ENCODE measurements at places on chromosomes 12 and 14.

DNA sequence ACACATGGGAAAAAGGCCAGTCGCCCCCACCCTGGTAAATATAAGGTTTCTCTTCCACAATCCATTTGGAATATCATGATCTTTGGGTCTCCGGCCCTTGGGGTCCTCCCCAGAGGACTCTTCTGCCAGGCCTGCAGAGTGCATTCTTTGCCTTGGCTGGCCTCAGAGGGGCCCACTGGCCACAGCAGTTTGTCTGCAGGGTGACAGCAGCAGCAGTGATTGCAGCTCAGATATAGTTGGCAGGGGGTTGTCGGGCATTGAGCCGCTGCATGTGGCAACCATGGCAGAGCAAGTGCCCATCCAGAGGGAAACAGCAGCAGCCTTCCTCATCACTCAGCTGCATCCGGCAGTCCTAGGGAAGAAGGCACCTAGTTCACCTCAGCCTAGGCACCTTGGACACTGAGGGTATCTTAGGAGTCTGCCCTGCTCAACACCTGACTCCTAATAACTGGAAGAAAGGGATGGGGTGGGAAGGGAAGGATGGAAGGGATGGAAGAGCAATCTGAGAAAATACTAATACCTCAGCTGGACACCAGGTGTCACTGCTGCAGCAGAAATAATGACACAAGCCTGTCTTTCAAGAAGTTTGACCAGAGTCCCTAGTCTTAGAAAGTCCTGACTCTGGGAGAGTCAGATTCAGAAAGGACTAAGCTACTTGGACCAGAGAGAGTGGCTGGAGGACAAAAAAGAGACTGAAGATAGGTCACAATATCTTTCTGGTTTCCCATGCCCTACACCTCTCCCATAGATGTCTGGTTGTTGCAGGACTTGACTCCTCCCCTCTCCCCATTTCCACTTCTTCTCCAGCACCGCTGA is 8.9 kb downstream of the AJUBA start:
- no peak for DNase-seq

GRCh38 chr12:128091951-128092382 is 175.0 kb upstream of the TMEM132C start:
- no peak for DNase-seq

- peak; percentile 10 for DNase-seq
Observed at GRCh38 chr14:61695695-61696527, 598 bp downstream of the HIF1A start.

- no peak for DNase-seq
Observed at GRCh38 chr12:120962532-120963020, 15.8 kb upstream of the HNF1A start.

GRCh38 chr12:81705586-81705985 is 53.6 kb downstream of the PPFIA2 start:
- no peak for DNase-seq

GRCh38 chr14:68977180-68977717 is 1.9 kb downstream of the ACTN1 start:
- no peak for DNase-seq

GRCh38 chr12:90940872-90941499 is 14.0 kb downstream of the CCER1 start:
- DNase-seq = no peak

DNA sequence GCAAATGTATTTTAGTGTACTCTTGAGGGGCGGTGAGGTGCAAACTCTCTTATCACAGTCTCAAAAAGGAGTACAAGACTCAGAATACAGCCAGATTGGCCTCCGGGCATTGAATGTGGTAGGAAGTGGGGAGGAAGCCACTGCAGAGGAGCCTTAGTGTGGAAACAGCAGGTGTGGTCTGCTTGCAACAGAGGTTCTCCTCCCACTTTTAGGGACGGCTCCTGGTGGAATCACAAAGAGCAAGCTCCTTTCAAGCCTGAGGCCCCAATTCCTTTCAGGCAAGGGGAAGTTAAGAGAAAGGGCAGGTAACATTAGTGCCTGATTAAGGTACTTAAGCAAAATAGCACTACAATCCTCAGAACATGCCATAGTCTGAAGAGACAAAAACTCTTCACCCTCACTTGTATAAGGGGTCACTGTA is 23.7 kb upstream of the SLC2A3 start:
- DNase-seq = no peak

GRCh38 chr14:51392416-51392815 is 152.4 kb downstream of the TMX1 start:
- DNase-seq = no peak

DNA sequence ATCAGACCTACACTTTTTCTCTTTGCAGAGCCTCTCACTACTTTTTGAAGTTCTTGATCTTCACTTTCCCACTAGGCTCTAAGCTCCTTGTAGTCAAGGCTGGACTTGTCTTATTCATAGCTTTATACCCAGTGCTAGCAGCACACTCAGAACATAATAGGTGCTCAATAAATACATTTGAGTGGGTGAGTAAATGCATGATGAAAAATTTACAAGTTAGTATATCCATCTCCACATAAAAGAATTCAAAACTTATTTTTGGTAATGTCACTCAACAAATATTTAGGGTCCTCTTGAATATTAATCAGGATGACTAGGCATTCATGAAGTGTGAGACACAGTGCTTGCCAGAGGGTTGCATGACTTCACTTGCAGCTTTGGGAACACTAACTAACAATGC is 52.6 kb downstream of the NRXN3 start:
- no peak for DNase-seq

DNA sequence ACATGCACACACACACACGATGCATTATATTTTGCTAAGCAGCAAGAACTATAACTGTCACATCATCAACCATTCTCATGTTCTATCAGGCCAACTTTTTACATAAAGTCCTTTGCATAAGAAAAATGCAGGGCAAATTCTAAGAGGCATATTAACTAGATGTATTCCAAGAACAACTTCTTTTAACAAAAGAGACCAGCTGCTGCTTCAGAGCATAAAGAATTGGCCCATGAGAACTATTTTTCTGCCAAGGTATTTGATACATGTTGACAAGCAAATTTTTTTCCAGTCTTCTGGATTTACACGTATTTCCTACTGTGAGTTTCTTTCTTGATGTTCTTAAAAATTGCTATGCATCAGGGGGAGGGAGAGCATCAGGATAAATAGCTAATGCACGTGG is 27.2 kb downstream of the GLT8D2 start:
- no peak for DNase-seq

DNA sequence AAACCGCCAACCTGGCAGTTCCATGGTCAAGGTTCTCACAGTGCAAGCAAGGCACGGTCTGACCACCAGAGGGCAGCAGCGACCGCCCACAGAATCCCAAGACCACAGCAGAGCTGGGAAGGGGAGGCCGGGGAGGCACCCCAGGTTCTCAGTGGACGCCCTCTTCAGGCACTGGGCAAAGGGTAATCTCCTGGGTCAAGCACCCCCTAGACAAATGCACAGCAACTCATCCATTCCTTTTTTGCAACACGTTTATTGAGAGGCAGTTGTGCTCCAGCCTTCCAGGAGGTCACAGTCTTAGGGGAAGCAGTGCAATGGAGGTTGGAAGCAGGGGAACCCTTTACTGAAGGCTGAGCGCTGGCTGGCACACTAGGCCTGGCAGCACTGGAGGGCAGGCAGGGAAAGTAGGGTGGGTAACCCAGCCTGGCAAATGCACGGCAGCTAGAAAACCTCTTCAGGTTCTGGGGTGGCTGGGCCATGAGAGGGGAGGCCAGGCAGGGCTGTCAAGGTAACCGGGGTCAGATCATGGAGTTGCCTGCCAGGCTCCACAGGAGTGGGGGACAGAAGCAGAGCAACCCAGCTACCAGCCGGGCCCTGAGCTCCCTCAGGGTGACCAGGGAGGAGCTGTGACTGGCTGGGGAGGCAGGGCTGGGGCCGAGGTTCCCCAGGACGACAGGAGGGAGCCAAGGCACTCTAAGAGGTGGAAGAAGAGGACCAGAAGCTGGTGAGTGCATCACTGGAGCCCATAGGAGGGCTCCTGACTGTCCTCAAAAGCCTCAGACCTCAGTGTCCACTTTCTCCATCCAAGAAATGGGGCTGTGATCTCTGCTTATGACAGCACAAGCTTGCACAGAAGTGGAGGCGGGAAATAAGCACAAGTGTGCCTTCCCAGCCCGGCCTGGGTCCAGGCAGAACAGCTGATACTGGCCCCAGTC is 1.8 kb upstream of the RHOF start:
- DNase-seq = peak; percentile 62

DNA sequence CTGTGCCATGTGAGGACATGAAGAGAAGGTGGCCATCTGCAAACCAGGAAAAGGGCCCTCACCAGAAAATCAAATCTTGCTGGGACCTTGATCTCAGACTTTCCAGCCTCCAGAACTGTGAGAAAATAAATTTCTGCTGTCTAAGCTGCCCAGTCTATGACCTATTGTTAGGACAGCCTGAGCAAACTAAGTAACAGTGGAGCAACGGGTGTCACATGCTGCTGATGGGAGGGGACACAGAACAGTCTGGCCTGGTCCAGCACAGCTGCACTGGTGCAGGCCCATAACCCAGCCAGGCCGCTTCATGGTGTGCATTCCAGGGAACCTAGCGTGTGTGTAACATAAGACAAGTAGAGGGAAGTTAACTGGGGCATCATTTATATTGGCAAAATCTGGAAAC is 42.1 kb downstream of the GRIP1 start:
- DNase-seq = no peak

DNA sequence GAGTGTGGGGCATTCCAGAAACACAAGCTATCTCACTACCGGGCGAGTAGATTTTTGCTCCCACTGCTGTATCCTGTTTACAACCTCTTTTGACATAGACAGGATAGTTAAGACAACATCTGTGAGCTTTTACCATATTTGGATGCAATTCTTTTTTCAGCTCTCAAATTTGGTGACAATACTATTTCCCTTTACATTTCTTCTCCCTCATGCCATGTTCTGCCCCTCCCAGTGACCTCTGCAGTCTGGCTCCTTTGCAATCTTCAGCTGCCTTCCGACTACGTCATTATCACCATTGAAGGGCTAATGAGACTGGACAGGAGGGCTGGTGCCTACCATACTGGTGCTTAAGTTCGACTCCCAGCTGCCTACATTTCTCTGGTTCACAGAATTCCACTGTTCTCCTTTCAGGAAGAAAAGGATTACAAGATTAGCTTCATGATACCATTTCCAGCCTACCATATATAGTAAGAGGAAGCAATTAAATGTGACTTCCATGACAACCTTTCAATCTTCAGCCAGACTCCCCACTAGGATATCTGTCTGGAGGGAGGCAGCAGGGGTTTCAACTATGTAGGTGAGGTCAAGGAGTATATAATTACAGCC is 251.6 kb downstream of the PHLDA1 start:
- no peak for DNase-seq

DNA sequence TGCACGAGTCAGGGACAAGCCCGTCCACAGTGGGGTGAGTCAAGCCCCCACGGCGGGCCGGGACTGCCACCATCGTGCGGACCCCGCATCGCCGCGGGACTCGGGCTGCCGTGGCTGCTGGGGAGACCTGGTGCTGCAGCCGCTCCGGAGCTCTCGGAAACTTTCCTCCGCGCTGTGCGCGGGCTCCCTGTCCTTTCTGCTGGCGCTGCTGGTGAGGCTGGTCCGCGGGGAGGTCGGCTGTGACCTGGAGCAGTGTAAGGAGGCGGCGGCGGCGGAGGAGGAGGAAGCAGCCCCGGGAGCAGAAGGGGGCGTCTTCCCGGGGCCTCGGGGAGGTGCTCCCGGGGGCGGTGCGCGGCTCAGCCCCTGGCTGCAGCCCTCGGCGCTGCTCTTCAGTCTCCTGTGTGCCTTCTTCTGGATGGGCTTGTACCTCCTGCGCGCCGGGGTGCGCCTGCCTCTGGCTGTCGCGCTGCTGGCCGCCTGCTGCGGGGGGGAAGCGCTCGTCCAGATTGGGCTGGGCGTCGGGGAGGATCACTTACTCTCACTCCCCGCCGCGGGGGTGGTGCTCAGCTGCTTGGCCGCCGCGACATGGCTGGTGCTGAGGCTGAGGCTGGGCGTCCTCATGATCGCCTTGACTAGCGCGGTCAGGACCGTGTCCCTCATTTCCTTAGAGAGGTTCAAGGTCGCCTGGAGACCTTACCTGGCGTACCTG is 1.1 kb downstream of the PDE3A start:
- no peak for DNase-seq

- DNase-seq = no peak
Observed at GRCh38 chr14:25094171-25094907, 44.4 kb upstream of the STXBP6 start.

DNA sequence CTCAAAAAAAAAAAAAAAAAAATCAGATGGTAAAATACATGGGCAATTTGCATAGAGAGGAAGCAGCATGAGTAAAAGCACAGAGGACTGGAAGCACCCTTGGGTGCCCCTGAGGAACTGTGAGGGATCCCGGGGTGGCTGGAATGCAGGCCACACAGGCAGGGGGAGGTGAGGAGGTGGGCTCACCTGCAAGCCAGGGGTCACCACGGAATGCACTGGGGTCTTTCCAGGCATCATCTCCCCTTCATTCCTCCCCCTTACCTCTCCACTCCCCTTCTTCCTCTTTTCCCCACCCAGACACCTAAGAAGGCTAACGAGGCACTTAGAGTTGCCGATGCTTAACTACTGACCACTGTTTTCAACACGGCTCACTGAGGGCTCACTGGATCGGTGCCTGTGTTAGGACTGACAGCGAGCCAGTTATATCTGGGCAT is 14.4 kb upstream of the HIP1R start:
- DNase-seq = no peak

DNA sequence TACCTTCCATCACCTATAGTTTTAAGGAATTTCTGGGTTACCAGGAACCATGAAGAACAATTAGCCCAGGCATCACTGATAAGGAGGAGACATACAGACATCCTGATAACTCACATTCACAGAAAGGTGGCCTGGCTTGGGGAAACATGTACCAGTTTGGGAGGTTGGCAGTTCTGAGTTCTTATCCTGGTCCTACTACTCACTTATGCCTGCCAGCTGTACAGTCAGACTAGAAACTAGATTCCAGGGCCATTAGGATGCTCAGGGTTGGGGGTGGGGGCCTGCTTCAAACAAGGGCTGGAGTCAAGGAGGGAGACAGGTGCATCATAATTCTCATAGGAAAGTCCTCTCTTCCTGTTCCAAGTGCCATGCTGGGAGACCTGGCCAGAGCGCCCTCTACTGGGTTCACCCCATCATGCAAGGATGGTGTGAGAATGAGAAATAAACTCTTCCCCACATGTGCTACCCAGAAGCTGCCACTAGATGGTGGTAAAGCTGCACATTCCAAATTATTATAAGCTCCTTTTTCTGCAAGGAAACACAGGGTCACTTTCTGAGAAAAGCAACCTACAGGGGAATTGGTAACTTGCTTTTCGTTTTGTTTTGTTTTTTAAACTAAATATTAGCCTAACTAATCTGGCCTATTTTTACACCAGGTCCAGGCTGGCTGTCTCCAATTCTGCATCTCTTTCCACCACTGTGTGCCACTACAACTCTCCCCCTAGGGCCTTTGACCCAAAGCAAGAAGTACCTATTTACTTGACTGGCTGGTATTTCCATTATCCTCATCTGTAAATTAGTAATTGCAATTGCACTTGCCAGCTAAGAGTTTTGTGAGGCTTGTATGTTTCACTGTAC is 14.5 kb downstream of the OAS2 start:
- DNase-seq = peak; percentile 34

- no peak for DNase-seq
Observed at GRCh38 chr12:109592905-109593272, 19.3 kb downstream of the MVK start.

- no peak for DNase-seq
Observed at GRCh38 chr12:6541371-6542165, 7.3 kb downstream of the GAPDH start.
